ENCODE measurements at places on chromosomes 2 and 18.

- DNase-seq = no peak
Measured at GRCh38 chr2:3630631-3631030, 27.4 kb upstream of the ALLC start.

GRCh38 chr2:144215701-144216675, 303.9 kb downstream of the ZEB2 start:
- no peak for DNase-seq

- DNase-seq = no peak
Measured at GRCh38 chr2:85222792-85223191, 89.6 kb downstream of the TCF7L1 start.

DNA sequence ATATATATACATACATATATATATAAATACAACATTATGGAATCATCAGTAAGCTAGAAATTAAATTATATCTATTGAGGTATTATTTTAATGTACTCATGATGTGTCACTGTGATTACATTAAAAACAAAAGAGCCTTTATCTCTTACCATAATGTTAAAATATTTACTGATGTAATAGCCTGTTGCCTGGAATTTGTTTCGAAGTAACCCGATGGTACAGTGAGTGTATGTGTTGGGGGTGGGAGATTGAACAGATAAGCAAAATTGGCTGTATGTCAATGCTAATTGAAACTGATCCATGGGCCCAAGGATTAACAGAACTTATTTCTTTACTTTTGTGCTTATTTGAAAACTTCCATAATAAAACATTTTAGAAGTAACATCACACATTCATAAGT, 1473.2 kb downstream of the LRP1B start:
- no peak for DNase-seq

GRCh38 chr2:25920786-25921415, 42.6 kb upstream of the ASXL2 start:
- no peak for DNase-seq

GRCh38 chr18:34097312-34097711, 127.4 kb downstream of the NOL4 start:
- no peak for DNase-seq

DNA sequence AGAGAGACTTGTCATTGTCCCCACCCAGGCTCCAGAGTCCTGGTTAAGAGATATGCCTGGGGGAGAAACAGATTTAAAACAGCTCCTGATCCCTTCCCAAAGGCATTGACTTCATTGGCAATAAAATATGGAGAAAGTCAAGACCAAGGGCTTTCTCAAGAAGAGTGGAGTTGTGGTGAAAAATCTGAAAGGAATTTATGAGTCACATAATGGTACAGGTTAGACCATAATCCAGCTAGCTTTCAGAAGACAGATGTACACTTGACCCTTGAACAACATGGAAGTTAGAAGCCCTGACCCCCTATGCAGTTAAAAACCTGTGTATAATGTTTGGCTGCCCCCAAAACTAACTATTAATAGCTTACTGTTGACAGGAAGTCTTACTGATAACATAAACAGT, 599.1 kb upstream of the SOX11 start:
- DNase-seq = no peak

GRCh38 chr2:190929919-190930318, 49.3 kb downstream of the GLS start:
- no peak for DNase-seq

GRCh38 chr18:13159579-13159978, 59.0 kb upstream of the LDLRAD4 start:
- DNase-seq = peak; percentile 27

GRCh38 chr2:237503201-237503600, 16.1 kb downstream of the MLPH start:
- DNase-seq = no peak

- DNase-seq = no peak
Measured at GRCh38 chr2:88764850-88765153, 73.3 kb downstream of the RPIA start.
